ENCODE measurements at places on chromosomes 3 and 15.

DNA sequence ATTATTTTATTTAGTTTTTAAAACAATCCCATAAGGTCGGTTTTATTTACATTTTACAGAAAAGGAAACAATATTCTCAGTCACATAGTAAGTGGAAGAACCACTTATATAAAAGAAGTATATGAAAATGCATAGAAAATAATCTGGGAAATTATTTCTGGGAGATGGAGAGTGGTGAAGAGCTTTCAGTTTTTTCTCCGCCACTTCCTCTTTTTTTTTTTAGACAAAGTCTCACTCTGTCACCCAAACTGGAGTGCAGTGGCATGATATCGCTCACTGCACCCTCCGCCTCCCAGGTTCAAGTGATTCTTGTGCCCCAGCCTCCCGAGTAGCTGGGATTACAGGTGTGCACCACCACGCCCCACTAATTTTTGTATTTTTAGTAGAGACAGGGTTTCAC lies 21.2 kb downstream of the RAD51 start:
- DNase-seq, result no peak

GRCh38 chr3:96622878-96623277 lies 191.5 kb upstream of the EPHA6 start:
- DNase-seq, result no peak

DNA sequence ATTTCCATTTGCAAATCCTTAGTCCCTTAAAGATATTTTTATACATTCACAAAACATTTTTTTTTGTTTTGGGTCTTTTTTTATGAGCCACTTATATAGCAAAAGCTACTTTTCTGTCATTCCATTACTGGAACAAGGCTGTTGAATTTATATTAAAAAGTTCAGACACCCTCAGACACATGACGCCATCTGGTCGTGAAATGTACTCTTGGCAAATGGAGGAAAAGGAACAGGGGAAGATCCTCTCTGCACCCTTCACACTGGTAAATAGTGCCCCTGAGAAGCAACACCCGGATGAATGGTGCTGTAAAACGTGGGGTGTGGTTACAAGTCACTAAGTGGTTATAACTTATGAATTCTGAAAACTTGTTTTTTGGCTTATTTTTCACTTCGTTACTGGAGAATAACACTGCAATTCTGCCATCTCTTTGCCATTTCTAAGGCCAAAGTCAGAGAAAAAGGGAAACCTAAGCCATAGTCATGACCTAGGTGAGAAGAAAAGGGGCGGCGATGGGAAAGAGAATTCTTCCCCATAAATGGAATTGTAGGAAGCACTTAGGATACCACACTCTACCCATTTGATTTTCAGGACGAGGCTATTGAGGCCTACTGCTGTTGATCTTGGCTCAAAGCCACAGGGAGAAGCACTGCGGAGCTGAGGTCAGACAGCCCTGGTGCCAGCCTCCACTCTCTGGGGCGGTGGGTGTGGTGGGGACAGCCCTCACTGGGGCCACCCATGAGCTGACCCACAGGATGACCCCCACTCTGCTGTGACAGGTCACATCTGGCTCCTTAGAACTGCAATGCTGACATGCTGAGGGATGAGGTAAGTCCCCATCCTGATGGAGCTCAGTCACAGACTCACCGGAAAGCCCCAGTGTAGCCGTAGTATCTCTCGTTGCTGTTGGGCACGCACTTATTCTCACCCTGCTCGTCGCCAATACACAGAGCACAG lies 21.9 kb downstream of the LTF start:
- DNase-seq, result no peak

DNA sequence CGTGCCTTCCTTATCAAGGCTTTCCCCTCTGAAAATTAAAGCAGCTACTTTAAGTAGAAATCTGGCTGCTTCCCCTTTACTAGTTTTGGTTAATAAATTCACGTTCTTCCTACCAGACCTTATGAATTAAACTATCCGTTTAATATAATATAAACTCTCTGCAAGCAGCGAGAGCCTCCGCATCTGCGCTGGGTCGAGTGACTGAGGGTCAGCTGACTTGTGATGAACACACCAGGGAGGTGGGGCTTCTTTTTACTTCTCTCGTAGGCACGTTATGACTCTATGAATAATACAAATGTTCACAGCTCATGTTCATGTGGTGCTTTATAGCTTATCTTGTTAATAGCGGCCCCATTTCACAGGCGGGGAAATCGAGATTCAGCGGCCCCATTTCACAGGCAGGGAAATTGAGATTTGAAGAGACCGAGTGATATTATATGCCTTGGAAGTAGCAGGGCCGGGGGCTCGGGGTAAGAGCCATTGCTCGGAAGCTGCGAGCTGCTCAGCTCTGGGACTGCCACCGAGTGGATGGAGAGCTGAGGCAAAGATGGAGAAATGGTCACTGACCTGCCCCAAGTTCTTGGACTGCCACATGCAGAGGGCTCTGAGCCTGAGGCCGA lies 8.3 kb downstream of the MUC4 start:
- no peak for DNase-seq

DNA sequence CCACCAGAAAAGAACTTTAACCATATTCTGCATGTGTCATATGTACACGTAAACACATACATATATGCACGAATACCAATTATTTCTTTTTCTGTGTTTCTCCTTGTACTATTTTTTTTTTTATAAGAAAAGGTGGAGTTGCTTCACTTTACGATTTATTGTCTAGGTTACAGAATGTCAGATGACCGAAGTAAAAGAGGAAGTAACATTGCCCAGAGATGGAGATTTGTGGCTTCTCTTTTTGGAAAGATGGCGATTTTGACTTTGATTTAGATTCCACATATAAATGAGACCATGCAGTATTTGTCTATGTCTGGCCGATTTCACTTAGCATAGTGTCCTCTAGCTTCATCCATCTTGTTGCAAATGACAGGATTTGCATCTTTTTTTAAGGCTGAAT lies 293.1 kb downstream of the SV2B start:
- DNase-seq, result no peak

DNA sequence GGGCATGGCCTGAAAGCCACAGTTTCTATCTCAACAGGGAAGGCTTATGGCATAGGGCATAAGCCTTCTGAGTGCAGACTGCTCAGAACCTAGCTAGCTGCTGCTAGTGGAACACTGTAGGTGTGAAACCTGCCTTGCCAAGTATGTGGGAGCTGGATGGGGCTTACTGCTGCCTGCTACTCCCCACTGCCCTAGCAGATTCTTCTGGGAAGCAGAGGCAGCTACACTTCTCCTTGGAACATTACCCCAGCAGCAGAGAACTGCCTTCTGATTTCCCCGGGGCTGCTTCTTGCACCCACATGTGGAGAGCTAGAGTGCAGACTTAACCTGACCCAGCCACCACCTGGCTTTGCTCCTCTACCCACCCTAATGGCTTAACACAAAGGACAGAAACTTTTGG lies 215.7 kb downstream of the POLQ start:
- no peak for DNase-seq

DNA sequence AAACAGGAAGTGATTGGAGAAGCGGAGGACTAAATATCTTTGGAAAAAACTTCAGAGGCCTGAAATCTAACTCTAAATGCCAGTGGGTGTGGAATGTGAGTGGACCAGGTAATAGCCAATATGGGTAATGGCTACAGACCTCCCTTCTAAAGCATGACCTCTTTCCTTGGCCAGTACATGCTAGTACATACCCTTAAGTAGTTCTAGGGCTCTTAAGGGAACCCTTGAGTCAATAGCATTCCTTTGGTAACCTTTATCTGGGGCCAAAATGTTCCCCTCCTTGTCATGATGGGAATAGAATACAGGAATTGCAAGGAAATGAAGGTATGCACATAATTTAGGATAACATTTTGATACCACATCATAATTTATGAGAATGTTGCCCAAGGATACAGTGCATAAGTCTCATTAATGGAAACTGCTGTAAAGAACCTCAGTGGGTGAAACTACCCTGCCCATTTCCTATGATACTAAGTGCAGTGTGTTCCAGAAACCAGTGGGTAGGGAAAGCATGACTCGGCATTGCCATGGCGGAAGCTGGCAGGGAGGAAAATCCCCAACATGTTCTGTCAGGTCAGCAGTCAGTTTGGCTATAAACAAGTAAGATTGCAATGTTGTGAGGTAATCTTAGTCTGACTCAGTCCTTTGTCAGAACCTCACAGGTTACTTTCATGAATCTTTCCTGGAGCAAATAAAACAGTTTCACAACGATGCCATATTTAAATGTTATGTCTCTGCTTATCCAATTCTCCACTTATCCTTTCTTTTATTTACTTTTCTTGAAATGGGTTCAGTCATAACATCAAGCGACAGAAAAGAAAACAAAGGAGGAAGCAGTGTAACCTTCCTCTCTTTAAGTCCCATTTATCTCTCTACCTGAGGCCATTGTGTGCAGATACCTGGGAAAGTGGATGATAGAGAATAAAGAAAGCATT lies 23.5 kb upstream of the RAP2B start:
- no peak for DNase-seq

- DNase-seq, result no peak
These were observed 19.9 kb downstream of the NDUFB4 start for GRCh38 chr3:120615847-120616609.

DNA sequence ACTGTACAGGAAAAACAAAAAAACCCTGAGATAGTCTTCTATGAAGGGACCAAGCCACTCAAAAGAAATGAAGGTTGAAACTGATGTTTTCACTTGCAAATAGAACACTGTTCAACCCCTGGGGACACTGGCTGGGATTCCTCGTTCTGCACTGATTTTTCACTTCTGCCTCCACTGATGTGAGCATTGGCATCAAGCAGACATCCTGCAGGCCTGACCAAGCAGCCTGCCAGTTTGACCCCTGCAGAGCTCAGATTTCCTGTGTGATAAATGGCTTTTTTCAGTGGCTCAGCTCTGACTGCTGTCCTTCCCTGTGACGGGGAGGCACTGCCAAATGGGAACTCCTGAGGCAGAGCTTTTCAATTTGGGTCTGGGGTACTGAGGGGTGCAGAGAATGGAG lies 50.0 kb downstream of the RASGRP1 start:
- no peak for DNase-seq

- DNase-seq, result no peak
These were observed 277.2 kb downstream of the CHST2 start for GRCh38 chr3:143396790-143397189.

DNA sequence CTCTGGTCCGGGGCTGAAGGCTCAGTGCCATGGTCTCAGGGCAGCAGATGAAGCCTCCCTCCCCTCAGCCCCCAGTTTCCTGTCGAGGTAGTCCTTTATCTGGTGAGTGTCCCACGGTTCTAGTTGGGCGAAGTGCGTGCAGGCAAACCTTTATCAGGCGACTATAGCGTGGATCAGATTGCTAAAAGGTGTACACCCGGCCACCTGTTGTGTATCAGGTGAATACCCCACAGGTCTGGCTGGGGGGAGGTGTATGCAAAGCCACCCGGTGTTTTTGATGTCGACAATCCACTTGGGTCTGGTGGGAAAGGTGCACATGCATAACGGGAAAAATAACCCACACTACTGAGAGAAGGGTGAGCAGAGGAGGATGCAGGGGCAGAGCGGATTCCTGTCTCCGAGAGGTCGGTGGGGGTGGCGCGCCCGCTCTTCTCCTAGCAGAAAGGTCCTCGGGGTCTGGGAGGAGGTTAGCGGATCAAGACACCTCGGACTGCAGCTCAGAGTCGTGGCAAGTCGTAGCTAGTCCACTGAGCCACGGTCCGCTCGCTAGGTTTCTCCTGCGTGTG lies 507 bp downstream of the SLC12A6 start:
- no peak for DNase-seq

- no peak for DNase-seq
These were observed 271.6 kb downstream of the ERC2 start for GRCh38 chr3:56196700-56197099.

- DNase-seq, result no peak
These were observed 6.2 kb downstream of the PSMD6 start for GRCh38 chr3:64016941-64017620.

DNA sequence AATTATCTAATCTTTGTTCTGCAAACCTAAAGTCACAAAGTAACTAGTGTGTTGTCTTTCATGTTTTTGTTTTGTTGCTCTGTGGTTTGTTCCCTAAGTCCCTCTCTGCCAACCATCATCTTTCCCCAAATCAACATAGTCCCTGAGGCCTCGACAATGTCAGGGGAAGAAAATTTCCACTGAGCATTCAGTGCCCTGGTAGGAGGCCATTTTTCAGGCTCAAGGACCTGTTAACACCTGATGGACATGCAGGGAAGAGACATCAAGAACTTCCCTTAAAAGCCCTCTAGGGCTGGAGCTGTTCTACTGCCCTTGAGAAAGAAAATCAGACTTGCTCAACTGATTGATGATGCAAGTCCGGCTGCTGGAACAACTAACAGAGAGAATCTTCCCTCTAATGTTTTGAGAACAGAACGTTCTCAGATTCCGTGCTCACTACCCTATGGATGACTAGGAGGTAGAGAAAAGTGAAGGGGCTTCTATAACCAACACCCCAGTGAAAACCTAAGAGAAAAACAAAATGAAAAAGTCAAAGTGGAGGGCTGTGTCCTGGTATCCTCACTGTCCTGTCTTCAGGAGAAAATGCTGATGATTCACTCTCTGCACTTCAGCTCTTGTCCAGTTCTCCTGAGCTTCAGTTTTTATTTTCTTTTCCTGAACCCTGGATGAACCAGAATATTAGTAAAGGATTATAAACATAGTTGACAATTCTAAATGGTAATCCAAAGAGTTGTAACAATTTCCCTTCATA lies 373.1 kb downstream of the FOXP1 start:
- no peak for DNase-seq

DNA sequence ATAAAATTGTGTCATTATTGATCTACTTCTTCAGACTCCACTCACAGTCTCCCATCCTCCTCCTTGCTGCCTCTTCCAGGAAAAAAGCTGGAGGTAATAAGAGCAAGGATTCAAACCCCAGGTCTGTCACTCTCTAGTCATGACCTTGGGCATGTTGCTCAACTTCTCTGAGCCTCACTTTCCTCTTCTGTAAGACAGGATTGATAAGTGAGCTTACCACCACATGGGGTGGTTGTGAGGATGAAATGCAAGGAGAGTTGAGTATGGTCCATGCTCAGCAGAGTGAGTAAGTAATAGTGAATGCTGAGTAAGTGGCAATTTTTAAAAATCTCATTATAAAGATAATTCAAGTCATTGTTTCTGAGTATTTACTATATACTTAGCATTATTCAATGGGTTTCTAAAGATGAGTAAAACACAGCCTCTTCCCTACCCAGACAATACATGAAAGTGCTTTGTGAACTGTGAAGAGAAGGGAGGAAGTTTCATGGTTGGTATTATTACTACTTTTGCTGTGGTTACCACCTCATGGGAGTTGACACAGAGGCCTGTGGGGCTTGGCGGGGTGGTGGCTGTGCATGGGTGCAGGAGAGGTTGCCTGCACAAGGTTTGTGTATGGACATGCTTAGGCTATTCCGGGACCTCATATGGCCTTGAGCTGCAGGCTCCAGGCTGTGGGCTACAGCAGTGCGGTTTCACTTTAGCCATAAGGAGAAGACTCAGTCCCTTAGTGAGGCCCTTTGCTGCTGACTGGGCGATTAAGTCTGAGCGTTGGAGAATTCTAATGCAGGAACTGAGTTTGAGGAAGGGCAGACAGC lies 30.0 kb downstream of the SLC6A11 start:
- no peak for DNase-seq

All from esophagus squamous epithelium (tissue), 5 donors.